ENCODE measurements at places on chromosomes 7 and 10.
A peak's percentile ranks its signal among the peaks of the same experiment; 100 is the strongest.

- DNase-seq = peak; percentile 60
Measured at GRCh38 chr7:155069992-155070751, at the start of gene HTR5A. TSS of gene HTR5A (plus strand) at chr7:155070324. CDS start at chr7:155070900, 576 bp downstream.

DNA sequence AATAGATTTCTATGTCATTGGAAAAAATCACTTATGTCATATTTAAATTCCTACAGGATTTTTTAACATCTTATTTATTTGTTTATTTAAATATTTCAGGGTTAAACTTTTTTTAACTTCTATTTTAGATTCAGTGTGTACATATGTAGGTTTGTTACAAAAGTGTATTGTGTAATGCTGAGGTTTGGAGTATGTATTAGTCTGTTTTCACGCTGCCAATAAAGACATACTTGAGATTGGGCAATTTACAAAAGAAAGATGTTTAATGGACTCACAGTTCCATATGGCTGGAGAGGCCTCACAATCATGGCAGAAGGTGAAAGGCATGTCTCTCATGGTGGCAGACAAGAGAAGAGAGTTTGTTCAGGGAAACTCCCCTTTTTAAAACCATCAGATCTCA lies 65.4 kb downstream of the MGAM2 start:
- DNase-seq = no peak

DNA sequence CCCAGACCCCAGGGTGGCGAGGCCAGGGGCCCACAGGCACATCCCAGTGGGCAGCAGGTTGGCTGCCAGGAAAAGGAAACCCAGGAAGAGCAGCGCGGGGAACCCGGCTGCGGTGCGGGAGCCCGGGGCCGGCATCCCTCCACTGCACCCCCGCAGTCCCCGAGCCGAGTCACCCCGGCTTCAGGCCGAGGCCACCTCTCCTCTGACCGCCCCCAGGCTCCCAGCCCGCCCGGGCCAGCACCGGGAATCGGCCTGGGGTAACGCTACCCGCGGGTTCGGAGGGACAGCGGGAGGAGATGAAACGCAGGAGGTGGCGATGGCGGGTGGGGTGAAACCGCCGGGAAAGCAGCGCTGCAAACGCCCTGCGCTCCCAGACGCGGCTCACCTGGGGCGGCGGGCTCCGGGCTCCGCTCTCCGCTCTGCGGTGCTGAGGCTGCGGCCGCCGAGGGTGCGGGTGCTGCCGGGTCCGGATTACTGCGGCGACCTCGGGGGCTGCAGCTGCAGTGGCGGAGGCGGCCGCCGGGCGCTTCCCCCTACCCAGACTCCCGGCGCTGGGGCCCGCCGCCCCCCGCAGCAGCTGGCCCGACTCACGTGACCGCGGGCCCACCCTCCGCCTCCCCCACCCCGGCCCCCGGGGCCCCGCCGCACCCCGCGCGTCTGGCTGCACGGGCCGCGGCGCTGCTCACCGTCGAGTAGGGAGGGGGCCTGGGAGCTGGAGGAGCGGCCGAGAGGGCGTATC lies at the start of gene SCRN1:
TSS of gene SCRN1 (minus strand) at position 545 of the 739 bp plus-strand sequence. CDS start 20,734 bp downstream, outside the sequence.
- peak; percentile 53 for DNase-seq

GRCh38 chr10:18369859-18370473 lies 229.7 kb downstream of the CACNB2 start:
- no peak for DNase-seq

DNA sequence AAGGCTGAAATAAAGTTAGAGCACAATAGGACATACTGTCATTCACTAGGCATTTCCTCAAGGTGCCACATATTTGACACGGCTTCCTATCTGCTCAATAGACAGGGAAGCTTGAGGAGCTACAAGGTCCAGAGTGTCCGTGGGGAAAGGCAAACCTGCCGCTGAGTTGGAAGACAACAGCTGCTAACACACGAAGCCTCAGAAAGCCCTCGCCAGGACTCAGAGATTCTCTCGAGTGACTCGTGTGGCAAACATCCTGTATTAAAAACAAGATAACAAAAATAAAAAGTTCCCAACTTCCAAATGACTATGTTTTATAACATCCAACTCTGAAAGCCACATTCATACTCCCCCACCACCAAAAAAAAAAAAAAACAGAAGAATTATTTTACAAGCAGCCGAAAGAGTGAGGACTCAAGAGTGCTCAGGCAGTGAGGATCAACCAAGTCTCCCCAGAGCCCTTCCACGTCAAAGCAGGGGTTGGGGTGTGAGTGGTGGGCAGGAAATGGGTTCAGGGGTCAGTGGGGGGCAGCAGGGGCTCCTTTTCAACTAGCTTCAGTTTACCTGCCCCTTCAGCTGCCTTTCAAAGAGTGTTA lies 67.6 kb downstream of the STK17A start:
- DNase-seq = no peak

GRCh38 chr10:106107706-106108105 lies 1056.8 kb downstream of the SORCS1 start:
- no peak for DNase-seq

GRCh38 chr7:28989211-28989980 lies 31.3 kb upstream of the TRIL start:
- no peak for DNase-seq

DNA sequence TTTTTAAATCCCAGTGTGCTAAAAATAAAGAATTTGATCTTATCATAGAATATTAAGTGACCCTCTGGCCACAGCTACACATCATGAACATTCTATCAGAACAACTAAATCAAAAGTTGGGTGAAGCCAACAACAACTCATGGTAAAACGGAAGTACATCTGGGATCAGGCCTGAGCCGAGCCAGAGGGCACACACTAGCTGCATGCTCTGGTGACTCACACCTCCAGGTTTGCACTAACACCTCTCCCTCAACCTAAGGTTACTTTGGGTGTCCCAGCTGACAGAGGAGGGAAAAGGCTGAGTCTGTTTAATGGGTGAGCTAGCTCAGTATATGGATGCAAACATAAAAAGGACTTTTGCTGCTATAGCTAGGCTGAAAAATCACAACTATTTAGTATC lies 281.6 kb downstream of the HGF start:
- DNase-seq = no peak

GRCh38 chr10:102394801-102395399 lies 605 bp upstream of the NFKB2 start:
- peak; percentile 77 for DNase-seq

DNA sequence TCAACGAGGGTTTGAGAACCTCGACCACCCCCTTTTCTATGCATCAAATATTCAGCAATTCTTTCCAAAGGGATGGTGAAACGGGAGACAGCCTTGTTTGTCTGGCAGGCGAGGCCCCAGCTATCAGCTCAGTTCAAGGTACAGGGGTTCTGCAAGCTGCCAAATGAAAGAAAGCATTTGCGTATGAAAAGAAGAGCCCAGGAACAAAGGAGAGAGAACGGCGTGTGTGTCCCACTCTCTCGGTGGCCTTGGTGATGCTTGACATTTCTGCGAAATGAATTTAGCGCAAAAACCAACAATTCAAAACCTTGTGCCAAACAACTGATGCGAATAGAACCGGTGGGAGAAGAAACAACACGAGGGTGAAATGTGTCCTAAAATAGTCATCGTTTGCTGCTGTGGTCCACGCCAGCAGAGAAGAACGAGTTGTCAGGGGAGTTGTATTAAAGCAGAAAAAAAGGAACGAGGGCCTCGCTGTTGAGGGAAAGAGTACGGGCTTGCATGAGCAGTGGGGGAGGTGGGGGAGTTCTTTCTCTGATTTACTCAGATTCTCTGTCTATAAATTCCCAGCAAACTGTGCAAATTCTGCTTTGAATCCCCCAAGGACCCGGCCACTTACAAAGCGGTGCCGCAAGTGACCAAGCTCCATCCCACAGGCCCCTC lies 97.7 kb downstream of the TMEM130 start:
- no peak for DNase-seq

- no peak for DNase-seq
Measured at GRCh38 chr10:11043446-11044127, 25.9 kb downstream of the CELF2 start.

GRCh38 chr10:103238506-103239252 lies 7.0 kb upstream of the RPEL1 start:
- DNase-seq = no peak

GRCh38 chr10:106761906-106762305 lies 402.6 kb downstream of the SORCS1 start:
- no peak for DNase-seq

DNA sequence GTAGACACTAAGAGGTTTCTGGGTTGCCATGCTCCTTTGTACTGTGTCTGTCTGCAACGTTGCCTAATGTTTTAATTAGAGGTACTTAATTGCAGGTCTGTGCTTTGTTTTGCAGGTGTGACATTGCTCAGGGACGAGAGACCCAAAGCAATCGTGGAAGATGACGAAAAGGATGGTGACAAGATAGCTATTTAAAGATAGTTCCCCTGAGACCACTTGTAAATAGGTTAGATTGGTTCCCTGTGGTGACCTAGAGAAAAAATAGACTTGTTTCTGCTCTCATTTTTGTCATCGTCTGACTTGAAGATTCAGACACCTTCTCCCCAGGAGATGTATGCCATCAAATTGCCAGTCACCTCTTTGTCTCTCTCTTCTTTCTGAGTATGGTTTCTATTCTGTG lies 20.1 kb downstream of the PPP1R17 start:
- no peak for DNase-seq

- no peak for DNase-seq
Measured at GRCh38 chr7:117137868-117138267, 184.6 kb downstream of the ST7 start.

- no peak for DNase-seq
Measured at GRCh38 chr10:103967448-103968071, 620 bp downstream of the SLK start.

GRCh38 chr10:119669975-119670640 lies 18.9 kb downstream of the BAG3 start:
- no peak for DNase-seq

- DNase-seq = no peak
Measured at GRCh38 chr10:132665946-132666704, 119.8 kb downstream of the NKX6-2 start.

DNA sequence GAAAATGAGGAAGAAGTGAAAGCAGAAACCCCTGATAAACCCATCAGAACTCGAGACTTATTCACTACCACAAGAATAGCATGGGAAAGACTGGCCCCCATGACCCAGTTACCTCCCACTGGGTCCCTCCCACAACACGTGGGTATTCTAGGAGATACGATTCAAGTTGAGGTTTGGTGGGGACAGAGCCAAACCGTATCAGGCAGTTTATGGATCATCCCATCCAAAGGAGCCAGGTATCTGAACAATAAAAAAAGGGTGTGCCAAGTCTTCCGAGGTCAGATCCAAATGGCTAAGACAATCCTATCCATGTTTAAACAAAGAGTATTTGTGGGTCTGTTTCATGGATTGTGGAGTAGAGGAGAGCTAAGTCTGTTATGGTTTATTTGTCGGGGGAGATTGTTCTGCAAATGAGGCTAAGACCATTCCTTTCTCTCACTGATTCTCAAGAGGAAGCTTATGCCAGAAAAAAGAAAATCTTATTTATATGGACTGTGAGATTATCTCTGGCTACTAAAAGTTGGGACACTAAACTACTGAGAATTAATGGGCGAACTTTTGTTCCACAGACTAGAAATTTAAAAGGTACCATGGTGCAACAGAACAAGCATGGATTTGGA lies 203.7 kb downstream of the IPMK start:
- DNase-seq = no peak

- no peak for DNase-seq
Measured at GRCh38 chr7:137324796-137325696, 18.5 kb downstream of the PTN start.

DNA sequence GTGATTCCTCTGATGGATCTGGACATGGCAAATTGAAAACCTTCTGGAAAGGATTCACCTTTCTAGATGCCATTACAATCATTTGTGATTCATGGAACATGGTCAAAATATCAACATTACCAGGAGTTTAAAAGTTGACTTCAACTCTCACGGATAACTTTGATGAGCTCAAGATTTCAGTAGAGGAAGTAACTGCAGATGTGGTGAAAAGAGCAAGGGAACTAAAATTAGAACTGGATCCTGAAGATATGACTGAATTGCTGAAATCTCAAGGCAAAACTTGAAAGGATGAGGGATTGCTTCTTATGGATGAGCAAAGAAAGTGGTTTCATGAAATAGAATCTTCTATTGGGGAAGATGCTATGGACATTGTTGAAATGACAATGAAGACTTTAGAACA lies 293.6 kb downstream of the ARHGAP12 start:
- DNase-seq = no peak

- peak; percentile 34 for DNase-seq
Measured at GRCh38 chr10:97210543-97210960, 24.8 kb upstream of the SLIT1 start.

DNA sequence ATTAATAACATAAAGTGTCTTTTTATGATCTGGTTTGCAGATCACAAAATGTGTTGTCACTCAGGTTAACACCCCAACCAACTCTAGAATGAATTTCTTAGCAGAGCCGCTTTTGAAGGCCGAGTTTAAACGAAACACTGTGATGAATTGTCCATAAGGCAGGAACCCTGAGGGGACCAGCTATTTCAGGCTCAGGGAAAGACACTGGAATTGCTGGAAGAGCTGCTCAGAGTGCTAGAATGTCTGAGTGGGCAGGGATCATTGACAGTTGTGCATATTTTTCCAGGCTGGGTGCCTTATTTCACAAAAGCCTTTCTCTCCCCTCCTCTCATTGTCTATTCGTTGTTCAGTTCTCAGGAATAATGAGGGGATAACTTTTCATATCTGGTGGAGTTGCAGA lies 68.7 kb upstream of the PRKG1 start:
- DNase-seq = no peak

DNA sequence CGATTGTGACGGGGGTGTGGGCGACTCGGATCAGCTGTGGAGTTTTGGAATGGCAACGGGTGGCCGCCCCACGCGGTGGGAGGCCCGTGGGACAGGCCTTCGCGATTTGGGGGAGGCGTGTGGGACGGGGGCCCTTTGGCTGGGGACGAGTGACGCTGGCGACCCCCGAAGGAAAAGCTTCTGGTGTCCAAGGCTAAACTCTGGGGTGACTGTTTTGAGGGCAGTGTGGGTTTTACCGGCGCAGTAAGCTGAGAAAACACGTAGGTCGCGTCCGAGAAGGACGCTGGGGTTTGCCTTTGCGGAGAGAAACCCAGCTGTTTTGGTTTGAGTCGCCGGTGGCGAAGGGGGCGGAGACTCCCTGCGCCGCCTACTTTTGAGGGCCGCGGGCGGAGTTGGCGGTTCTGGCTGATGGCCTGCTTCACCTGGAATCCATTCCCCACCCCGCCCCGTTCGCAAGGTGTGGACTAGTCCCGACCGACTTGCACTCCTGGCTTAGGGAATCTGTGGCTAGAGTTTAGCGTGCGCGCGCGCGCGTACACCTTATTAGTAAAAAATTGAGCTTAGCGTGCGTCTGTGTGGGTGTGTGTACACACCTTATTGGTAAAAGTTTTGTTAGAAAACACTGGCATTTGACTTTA lies 606 bp downstream of the TAX1BP1 start:
- peak; percentile 84 for DNase-seq

DNA sequence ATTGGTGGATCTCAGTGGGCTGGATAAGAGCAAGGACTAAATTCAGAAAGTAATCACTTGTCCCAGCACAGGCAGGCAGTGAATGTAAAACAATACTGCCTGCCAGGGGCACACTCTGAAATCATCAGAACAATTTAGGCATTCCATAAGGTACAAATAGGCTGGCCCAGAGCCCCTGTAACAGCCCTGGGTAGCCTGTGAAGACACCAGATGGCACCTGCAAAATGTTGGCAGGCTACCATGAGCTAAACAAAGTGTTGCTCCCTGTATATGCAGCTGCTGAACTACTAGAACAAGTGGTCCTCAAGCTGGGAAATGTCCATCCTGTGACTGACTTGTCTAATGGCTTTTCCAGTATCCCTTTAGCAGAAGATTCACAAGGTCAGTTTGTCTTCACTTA lies 3.0 kb upstream of the PRSS37 start:
- no peak for DNase-seq
